Frontal cortex (tissue), 4 donors: ENCODE measurements at places on chromosomes 1 and 21.

GRCh38 chr1:215201283-215201682, 118.7 kb downstream of the KCNK2 start:
- no peak for DNase-seq

DNA sequence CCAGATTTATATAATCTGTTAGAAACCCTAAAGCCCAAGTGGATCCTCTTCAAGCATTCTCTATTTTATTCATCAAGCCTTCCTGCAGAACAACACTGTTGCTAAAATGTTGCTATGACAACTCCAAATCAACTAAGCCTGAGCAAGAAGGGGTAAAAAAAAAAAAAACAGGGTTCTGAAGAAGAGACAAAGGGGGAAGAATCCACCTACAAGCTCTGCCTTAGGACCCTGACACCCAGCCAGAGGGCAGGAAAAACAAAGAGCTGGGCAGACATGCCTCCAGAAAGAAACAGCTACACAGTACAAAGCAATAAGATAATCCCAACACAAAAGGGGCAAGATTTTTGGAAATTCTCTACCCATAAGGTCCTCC, 1.3 kb downstream of the USF1 start:
- DNase-seq = no peak

DNA sequence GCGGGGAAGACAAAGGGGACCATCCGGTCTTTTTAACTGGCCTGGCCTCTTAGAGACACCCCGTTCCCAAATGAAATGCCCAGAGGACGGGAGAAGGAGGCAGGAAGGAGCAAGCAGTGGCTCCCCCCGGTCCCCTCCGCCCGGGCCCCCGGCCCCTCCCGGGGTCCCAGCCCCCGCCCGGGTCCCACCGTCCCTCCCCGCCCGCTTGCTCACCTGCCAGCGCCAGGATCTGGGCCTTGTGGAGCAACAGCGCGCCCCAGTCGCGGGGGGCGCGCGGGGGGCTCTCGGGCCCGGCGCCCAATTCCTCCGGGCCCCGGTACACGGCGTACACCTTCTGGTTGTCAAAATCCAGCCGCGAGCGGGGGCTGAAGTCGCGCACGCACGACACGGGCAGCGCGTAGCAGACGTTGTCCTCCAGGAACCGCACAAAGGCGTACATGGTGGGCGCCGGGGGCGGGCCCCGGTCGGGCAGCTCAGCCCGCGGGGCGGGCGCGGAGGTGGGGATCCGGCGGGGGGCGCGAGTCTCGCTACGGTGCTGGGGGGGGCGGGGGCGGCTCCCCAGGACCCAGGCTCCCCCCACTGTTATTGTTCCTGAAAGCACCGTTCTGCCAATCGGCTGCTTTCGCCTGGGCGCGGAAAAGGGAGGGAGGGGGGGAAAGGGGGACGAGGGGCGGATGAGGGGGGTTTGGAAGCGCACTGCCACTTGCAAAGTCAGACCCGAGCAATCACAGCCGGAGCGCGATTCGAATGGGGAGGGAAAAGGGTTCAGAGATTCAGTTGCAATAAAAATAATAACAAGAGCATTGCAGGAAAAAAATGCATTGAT, at the start of gene BEND5:
BEND5 (minus strand) TSS at position 499 of the 826 bp plus-strand sequence; CDS start at position 439, 60 bp downstream.
- peak; percentile 69 for DNase-seq

DNA sequence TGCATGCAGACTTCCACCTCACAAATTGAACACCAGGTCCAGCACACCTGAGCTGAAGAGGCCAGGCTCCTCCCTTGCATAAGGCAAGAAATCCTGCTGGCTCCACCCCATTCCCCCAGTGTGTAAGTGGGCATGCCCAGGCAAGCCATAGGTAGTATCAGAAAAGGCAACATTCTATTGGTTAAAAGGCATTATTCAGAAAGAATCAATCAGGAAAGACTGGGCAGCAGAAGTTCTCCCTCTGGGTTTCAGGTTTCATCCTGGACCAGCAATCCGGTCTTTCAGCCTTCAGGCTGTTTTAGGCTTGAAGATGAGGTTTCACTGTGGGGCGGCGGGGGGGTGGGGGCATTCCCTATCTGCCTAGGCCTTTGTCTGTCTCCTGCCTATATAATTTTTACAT, 42.0 kb upstream of the LHX8 start:
- no peak for DNase-seq

DNA sequence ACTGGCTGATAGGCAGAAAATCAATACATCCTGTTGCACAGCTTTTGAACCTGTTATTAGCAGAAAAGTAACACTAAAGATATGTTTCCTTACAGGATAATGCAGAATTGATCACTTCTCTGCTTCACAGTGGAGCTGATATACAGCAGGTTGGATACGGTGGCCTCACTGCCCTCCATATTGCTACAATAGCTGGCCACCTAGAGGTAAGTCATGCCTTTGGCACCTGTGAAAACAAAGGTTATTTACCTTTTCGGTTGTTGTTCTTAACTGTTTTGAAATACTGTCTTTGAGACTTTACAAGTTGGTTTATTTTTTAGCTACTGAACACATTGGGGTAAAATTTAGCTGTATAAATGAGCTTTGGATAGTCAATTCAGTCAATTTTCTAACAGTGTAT, 36.3 kb downstream of the TNNI3K start:
- DNase-seq = no peak

DNA sequence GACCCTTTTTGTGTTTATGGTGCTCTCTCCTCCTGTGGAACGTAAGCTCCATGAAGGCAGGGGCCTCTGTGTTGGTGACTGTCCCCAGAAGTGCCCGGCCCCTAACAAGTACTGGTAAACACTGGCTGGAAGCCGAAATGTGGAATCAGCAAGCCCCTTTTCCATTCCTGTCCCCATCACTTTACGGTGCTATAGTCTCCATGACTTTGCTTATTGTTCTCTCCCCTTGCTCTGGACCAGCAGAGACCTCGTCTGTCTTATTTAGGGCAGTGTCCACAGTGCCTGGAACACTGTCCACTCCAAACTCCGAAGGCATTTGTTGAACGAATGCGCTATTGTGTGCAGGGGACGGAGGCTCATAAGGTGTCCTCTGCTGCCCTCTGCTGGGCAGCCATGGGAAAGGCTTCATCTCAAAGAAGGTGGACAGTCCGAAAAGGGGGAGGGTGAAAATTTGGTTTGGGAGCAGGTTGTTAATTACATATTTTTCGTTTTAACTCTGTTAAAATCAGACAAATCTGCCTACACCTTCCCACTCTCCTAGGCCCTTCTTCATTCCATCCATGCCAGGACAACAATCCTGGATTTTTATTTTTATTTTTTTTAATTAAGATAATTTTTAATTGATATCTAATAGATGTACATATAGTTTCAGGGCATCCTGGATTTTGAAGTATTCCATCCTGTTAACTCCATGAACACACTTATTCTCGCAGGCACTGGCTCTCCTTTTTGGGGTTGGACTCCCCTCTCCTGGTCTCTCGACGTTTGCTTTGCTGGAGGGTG, 115.6 kb downstream of the PGBD5 start:
- DNase-seq = peak; percentile 83

DNA sequence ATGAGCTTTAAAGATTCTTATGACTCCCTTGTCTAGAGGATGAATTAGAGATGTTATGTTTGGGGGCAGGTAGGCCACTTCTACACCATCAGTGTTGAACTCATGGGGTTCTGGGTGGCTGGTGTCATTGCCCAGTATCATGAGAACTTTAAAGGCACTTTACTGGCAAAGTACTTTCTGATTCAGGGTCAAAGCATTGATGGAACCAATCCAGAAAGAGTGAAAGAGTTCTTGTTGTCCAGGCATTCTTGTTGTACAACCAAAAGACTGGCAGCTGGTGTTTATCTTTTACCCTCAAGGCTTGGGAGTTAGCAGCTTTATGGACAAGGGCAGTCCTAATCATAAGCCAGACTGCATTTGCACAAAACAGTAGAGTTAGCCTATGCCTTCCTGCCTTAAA, 673.0 kb downstream of the USP25 start:
- DNase-seq = no peak

DNA sequence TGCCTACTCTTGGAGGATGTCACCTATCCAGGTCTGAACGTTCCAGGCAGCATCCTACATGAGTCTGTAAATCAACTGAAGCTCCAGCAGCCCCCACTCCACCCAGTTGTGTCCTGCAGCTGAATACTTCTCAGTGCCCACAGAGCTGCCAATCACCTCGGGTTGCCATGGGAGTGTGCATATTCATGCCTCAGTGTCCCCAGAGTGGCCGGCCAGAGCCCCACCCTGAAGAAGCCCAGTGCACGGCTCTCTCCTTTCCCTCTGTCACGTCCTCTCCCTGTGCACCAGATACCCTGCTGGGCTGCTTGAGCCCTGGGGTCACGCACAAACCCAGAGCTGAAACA, 16.1 kb upstream of the GSTM4 start:
- no peak for DNase-seq

DNA sequence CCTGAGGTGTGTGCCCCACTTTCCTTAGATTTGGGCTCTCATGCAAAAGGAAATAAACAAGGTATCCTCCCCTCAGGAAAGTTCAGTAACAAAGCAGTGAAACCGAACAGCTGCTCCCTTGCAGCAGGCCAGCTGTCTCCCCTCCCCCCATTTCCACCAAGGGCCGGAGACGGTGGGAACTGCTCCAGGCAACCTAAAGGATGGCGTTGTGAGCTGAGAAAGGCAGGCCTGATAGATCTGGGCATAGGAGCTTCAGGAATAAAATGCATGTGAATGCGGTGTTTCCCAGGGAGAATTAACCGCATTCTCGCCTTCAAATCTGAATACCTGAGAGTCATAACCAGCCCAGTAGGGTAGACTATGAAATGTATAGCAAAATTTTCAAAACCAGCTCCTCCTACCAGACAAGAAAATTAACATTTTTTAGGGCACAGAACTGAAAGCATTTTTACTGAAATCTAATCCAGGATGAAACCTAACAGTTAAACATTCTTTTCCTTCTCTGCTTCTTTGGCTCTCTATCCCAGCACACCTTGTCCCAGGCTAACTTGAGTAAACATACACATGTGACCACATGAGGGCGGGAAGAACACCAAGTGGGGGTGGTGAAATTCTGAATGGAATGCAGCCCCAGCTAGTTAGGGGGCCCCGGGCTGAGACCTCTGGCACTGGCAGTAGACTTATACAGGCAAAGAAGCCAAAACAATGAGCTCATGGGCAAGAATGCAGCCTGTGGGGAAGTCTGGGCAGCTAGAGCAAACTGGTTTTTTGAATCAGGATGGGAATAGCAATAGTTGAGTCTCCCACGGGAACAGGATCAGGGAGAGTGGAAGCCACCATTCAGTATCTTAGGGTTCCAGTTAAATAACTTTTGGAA, 11.5 kb downstream of the MCL1 start:
- peak; percentile 8 for DNase-seq

- DNase-seq = no peak
These were observed 4.3 kb downstream of the GALNT2 start for GRCh38 chr1:230071316-230071715.

DNA sequence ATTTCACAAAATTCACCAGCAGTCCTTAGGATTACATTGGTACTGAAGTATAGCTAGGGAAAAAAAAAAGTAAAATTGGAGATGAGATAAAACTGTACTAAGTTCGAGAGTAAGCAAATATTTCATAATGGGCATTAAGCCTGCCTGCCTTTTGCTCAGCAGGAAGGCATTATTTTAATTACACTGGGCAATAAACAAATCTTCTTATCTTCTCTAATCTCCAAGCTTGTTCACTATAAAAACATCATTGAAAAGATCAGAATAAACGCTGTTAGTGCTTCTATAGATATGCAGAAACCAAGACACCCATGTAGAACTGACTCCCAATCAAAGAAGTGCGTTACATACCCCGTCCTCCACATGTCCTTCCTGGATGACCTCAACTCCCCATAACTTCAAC, 174.2 kb upstream of the CHODL start:
- DNase-seq = no peak

DNA sequence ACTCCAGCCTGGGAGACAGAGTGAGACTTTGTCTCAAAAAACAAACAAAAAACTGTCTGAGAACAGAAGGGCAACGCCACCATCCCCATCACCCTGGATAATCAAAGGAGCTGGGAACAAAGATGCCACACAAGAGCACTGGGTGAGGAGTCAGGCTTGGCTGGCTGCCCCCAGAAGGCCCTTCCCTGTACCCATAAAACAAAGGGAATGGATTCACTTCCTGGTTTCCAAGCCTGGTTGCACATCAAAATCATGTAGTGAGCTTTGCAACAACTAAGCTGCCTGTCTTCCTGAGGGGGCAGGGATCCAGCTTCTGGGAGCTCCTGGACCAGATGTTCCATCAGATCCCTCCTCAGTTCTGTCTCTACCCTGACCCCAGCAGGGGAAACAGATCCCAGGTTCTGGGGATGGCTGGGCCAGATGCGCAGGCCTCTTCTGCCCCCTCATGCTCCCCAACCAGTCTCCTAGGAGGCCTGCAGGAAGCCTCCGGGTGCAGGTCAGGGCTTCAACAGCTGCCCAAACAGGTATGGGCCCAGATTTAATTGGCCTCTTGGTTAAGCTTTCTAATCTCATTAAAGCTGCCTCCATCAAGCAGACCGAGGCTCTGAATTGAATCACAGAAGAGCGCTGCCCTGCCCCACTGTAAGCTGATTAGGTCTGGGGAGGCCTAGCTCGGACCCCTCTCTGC, 97.8 kb downstream of the MRPL37 start:
- peak; percentile 49 for DNase-seq

GRCh38 chr21:44677881-44678280, 4.1 kb downstream of the KRTAP12-1 start:
- no peak for DNase-seq

DNA sequence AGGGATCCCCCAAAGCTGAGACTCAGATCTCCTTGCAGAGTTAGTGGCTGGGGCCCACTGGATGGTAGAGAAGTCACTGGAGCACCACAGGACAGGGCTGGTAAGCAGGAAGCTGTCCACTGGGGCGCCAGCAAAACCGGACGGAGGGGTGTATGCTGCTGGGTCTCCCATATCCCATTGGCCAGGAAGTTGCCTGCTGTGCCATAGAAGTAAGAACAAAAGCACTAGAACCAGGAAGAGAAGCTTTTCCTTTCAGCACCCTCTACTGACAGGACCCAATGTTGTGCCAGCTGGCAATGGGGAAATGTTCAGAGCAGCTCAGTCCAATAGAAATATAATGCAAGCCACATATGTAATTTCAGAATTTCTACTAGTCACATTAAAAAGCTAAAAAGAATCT, 146.6 kb downstream of the SPATA46 start:
- DNase-seq = peak; percentile 29

DNA sequence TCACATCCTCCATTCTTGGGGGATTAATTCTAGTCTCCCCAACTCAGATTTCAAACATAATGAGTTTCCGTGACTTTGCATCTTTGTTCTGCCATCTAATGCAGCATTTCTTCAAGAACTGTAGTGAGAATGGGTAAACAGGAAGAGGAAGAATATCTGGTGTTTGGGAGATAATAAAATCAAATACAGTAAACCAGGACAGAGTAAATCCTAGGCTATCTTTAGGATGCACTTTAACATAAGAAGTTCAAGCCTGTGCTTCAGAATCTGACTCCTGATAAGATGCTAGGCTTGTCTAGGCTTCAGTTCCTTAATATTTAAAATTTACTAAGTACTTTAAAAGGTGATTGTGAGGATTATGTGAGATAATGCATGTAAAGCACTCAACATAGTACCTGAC, 27.9 kb downstream of the PATJ start:
- no peak for DNase-seq

DNA sequence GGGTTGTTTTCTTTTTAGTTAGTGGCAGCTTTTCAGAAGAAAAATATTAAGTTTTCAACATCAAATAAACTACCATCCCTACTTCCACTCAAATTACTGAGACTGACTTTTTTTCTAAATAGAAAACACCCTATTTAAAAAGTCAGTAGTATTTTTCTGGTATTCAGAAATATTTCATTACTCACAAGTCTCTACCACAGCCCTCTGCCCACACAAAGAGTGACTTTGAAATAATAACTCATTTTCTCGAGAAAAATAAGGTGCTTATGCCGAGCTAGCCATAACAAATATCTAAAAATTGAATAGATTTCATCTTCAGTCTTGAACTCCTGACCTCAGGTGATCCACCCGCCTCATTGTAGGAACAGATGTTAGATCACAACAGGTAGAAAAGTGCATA, 41.8 kb upstream of the USP25 start:
- no peak for DNase-seq
